ENCODE measurements at places on chromosomes 6 and 20. TPM values are rescaled to one million over a fixed set of nuclear protein-coding genes. Genes with fewer than 3 reads are reported as not detected.

PTPRT gene
- polyA plus RNA-seq, result 0.78 TPM

EPPIN gene
- not detected for polyA plus RNA-seq

- no peaks in the 10 kb centered on the region for H3K4me1 ChIP-seq
- H3K27ac ChIP-seq, result no peak overlapping the region
- peak; percentile 33 for DNase-seq
- peaks cover 10% of the 10 kb centered on the region for H3K27me3 ChIP-seq
- H3K4me3 ChIP-seq, result no peak overlapping the region
Observed at GRCh38 chr6:111888928-111889695, 15.9 kb upstream of the FYN start.

DNA sequence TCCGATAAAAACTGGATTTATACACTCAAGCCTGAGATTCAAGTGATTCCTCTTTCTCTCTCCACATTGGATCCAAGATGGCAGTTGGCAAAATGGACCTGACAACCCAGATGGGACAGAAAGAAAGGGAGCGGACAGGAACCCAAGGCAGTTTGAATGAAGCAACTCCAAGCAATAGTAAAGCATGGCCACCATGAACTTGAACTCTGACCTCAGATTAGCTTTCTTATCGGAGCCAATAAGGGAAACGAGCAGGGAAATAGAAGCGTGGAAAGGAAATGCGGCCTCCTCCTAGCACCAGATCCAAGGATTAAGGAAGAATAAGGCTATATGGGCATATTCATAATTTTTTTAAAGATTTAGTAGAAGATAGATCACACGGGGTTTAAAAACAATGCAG, 213.4 kb upstream of the RIN2 start:
- DNase-seq, result no peak
- H3K4me3 ChIP-seq, result no peak overlapping the region
- H3K27ac ChIP-seq, result no peak overlapping the region
- no peaks in the 10 kb centered on the region for H3K36me3 ChIP-seq
- H3K27me3 ChIP-seq, result no peaks in the 10 kb centered on the region

DNA sequence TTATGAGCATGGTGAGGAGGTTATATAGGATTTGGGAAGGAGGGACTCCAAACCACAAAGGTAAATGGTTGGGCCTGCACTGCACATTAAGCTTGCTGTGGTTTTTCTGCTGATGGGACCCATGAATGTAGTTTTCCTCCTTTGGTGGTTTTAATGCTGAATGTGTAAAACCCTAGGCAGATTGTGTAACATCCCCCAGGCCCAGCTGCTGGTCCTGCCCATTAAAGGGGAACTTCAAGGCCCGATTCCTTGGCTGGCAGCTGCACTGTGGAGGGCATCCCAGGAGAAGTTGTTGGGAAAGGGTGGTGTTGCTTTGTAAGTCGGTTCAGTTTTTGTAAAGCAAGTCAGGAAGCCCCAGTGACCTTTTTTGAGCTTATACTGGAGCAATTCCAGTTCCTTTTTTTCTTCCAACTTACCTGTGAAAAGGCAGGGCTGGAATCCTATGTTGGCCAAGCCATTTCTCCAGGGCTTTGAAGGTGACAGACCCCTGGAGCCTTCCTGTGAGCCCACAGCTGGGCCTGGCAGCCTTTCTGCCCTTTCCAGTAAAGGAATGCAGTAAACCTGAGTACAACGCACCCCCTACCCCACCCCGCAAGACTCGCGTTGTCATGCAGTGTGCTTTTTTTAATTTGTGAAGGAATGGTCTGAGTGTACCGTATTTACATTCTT, 43.1 kb upstream of the NAA20 start:
- H3K36me3 ChIP-seq, result peaks cover 42% of the 10 kb centered on the region
- peaks cover 11% of the 10 kb centered on the region for H3K4me1 ChIP-seq
- no peak overlapping the region for H3K4me3 ChIP-seq
- DNase-seq, result no peak
- peak overlapping the region; percentile 64 for H3K27ac ChIP-seq

- H3K4me3 ChIP-seq, result no peak overlapping the region
- no peak for DNase-seq
- no peaks in the 10 kb centered on the region for H3K4me1 ChIP-seq
- no peak overlapping the region for H3K27ac ChIP-seq
- no peaks in the 10 kb centered on the region for H3K36me3 ChIP-seq
- H3K27me3 ChIP-seq, result no peaks in the 10 kb centered on the region
Observed at GRCh38 chr6:77324866-77325265, 138.4 kb downstream of the HTR1B start.

DNA sequence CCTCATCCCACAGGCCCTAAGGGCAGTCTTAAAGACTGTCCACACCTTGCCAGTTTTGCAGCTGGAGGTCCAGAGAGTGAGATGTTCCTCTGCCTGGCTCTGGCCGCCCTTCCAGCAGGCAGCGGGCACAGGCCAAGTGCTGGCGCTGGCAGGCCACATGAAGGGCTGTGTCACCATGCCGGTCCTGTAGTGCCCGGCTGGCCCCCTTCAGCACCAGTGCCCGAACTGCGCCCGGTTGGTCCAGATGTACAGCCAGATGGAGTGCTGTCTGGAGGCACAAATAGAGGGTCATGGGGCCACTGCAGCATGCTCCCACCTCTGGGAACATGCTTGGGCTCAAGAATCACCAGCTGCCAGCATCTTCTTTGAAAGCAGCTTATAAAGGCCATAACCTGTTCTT, 3.8 kb downstream of the NFKBIE start:
- no peak overlapping the region for H3K27ac ChIP-seq
- peaks cover 36% of the 10 kb centered on the region for H3K4me1 ChIP-seq
- no peak for DNase-seq

DNA sequence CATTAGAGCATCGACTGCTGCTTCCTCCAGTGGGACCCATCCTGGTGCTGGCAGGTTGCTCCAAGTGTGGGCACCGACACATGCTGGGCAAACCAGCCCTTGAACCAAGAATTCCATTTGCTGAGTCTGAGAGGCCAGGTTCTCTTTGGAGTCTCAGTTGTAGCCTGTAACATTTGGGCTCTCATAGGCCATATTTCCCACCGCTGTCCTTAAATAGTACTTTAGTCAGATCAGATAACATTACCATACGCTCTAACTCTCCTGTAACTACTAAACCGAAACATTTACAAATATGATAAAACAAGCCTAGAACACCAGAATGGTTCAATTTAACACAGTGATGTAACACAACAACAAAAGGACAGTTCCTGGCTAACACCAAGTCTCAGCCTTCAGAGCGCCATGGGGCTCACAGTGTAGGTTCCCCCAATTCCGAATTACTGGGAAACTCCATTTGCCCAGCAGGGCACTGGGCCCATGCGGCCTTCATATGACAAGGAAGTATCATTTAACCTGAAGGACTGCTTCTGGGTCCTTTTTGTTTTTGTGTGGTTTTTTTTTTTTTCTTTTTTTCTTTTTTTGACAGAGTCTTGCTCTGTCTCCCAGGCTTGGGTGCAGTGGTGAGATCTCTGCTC, 28.4 kb upstream of the CD93 start:
- DNase-seq, result no peak
- H3K27ac ChIP-seq, result no peak overlapping the region
- no peaks in the 10 kb centered on the region for H3K27me3 ChIP-seq

DNA sequence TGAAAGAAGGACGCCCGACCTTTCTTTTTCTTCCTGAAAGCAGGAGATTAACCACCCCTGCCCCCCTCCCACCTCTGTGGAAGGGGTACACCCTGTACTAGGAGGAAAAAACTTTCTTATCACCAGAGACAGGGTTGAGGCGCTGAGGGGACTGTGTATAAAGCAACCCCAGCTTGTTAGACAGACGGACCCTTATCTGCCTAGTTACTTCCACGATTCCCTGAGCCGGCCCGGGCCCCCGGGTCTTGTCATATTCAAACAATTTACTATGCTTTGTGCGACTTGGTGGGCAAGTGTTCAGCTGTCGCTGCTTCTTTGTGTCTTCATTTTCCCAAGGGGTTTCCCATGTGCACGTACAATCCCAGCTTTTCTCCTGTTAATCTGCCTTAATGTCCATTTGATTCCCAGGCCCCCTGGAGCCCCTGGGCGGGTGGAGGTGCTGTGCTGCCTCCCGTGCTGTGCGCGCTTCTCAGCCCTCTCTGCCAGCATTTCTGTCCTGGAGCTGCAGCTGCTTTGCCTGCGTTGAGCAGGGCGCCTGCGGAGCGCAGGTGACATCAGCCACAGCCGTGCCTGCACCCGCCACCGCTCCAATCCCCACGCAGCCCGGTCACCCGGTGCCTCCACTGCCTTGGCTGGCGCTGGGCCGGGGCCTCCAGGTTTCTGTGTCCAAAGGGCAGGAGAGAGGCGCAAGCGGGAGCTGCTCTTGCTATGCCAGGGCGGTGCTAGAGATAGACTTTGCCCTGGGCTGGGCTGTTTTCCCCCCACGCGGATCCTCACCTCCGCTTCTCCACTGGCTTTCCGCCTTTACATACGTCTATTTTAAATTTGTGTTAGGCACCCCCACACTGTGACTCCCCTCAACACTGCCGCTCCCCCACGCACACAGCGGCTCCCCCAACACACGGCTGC, 96.2 kb downstream of the TTLL2 start:
- peaks cover 18% of the 10 kb centered on the region for H3K4me1 ChIP-seq
- peak; percentile 98 for DNase-seq
- peak overlapping the region; percentile 30 for H3K4me3 ChIP-seq
- H3K27me3 ChIP-seq, result no peaks in the 10 kb centered on the region

DNA sequence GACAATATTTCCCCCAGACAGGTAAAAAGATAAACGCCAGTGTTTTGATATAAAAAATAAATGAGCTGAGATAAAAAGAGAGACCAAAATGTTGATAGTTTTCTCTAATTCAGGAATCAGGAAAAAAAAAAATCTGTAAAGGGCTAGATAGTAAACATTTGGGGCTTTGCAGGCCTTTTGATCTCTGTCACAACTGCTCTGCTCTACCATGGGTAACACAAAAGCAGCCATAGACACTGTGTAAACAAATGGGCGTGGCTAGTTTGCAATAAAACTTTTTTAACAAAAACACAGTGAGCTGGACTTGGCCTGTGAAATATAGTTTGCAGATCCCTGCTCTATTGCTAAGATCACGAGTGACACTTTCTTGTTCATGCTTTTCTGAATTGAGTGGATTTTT, 219.1 kb upstream of the STXBP5 start:
- H3K4me1 ChIP-seq, result peaks cover 6% of the 10 kb centered on the region
- no peaks in the 10 kb centered on the region for H3K27me3 ChIP-seq
- H3K27ac ChIP-seq, result no peak overlapping the region
- no peak overlapping the region for H3K4me3 ChIP-seq
- DNase-seq, result peak; percentile 66
- H3K36me3 ChIP-seq, result no peaks in the 10 kb centered on the region

DNA sequence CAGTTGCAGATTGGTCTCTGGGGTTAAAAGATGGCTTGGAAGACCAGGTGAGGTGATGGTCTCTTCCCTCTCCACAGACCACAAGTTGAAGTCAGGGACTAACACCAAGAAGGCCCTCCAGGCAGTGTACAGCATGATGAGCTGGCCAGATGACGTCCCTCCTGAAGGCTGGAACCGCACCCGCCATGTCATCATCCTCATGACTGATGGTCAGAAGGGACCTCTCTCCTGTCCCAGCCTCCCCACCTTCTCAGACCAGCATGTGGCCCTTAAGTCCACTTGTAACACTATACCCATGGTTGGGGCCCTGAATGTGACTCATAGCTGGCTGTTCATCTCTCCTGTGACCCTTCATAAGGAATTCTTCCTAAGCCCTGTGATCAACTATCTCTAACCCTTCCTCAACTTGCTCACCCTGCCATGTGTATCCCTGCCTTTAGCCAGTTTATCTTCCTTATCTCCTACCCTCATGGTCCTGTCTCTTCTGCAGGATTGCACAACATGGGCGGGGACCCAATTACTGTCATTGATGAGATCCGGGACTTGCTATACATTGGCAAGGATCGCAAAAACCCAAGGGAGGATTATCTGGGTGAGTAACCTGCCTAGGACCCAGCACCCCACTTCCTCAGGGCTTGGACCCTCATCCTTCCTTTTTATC, 3.0 kb downstream of the CFB start:
- H3K27me3 ChIP-seq, result no peaks in the 10 kb centered on the region
- no peak overlapping the region for H3K4me3 ChIP-seq
- no peak for DNase-seq
- H3K27ac ChIP-seq, result no peak overlapping the region

DNA sequence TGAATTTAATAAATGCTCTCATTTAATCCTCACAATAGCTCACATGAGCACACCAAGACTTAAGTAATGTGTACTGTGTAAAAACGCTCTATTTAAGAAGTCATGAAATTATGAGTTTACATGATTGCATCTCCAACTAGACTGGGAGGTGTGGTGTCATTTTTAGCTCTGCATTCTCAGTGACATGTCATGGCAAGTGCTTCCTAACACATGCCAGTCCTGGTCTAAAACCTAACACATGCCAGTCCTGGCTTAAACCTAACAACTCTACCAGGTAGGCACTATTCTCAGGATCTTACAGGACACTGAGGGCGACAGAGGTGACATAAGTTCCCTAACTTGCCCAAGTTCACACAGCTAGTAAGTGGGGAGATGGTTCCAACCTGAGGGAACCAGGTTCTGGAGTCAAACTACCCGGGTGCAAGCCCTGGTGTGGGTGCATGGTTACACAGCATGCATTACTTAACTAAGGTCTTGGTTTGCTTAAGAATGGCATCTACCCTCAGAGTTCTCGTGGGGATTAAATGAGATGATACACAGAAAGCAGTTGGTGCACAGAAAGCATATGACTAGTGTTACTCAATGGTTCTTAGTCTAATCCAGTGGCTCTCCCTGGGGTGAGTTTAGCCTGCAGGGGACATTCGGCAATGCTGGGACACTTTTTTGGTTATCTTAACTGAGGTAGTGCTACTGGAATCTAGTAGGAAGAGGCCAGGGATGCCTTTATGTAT, 14.7 kb downstream of the CLDN20 start:
- no peak overlapping the region for H3K27ac ChIP-seq
- no peaks in the 10 kb centered on the region for H3K27me3 ChIP-seq
- H3K36me3 ChIP-seq, result peaks cover 36% of the 10 kb centered on the region

- no peak for DNase-seq
- H3K27me3 ChIP-seq, result no peaks in the 10 kb centered on the region
- H3K4me1 ChIP-seq, result no peaks in the 10 kb centered on the region
- H3K4me3 ChIP-seq, result no peak overlapping the region
Observed at GRCh38 chr6:159499034-159499433, 194.0 kb downstream of the SOD2 start.

DNA sequence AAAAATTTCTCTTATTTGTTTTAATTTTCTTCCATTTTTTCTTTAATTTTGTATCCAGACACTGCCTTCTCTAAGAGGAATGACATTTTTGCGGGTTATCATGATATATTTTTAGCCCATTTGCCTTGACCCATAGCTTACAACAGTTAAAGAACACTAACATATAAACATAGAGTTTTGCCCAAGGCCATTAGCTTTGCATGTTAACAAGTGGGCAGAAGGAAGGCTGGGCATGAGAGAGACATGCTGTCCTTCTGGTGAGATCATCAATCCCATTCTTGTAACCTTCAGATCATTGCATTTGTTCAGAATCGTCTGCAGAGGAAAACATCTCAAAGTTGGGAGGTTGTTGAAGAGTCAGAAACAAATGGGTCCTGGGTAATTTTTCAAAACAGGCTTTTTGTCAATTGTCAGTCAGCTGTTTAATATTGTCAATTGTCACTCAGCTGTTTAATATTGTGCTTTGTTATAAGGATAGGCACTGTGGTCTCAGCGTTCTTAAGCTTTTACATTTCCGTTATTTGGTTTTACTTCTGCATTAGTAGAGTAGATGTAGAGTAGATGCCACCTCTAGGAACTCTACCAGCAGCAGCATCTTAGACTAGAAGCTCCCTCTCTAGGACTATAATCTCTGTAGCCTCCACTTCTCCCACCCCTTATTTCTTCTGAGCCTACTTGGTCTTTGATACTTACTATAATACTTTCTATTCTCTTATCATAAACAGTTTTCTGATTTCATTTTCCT, 243.1 kb downstream of the ESR1 start:
- no peaks in the 10 kb centered on the region for H3K4me1 ChIP-seq
- no peaks in the 10 kb centered on the region for H3K36me3 ChIP-seq
- no peaks in the 10 kb centered on the region for H3K27me3 ChIP-seq
- no peak overlapping the region for H3K27ac ChIP-seq
- H3K4me3 ChIP-seq, result no peak overlapping the region

Measured in large intestine (tissue), 12 donors.